ENCODE measurements at places on chromosomes 7 and 10.

GRCh38 chr10:3122486-3123205 lies 49.9 kb downstream of the PITRM1 start:
- no peak for DNase-seq

- DNase-seq, result no peak
Observed at GRCh38 chr7:42053834-42054233, 183.2 kb downstream of the GLI3 start.

GRCh38 chr7:82690929-82691328 lies 247.4 kb upstream of the CACNA2D1 start:
- DNase-seq, result no peak

GRCh38 chr7:36473454-36474282 lies 84.0 kb downstream of the ANLN start:
- DNase-seq, result no peak

DNA sequence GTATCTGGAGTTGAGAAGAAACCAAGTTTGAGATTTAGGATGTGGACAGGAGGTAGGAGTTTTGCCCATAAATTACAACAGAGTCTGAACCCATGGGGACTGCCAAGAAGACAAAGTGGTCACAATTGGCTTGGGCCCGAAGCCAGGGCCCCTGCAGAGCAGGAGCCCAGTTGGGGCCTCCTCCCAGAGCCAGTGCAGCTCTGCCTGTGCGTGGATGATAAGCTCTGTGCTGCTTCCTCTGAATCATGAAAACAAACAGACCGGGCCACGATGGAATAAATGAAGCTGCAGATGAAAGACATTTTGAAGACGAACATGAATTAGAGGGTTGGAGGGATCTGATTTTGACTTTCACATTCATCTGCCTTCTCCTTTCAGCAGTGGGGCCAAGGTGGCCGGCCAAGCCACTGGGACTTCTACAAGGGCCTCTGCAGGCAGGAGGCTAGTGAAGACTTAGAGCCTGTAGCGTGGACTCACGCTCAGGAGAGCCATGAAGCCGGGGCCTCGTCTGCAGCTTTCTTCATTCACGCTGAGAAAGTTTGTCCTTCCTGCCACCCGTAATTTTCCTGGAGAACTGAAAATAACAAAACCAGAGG lies 156.8 kb upstream of the LYZL1 start:
- no peak for DNase-seq

DNA sequence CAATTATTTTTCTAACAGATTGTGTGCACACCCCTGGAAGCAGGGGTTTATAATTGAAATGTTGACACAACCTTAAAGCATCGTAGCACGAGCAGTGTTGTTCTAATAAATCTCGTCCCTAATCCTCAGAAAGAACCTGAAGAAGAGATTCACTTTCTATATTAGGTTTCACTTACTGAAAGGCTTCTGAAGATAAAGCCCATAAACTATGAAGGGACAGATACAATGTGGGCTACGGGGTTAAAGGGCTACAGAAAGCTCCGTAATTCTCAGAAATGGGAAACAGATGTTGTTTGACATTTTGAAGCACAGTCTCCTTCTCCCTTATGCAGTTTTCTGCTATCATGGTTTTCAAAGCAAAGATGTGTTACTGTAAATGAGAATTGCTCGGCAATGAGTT lies 479.6 kb downstream of the GATA3 start:
- DNase-seq, result no peak

DNA sequence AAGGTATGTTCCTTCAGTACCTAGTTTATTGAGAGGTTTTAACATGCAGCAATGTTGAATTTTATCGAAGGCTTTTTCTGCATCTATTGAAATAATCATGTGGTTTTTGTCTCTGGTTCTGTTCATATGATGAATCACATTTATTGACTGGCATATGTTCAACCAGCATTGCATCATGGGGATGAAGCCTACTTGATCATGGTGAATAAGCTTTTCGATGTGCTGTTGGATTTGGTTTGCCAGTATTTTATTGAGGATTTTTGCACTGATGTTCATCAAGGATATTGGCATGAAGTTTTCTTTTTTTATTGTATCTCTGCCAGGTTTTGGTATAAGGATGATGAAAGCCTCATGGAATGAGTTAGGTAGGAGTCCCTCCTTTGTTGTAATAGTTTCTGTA lies 204.0 kb upstream of the GNAI1 start:
- DNase-seq, result no peak

Measured in stimulated activated CD8-positive, alpha-beta memory T cell treated with anti-CD3 and anti-CD28 coated beads, Interleukin-4, amount 100 ng/mL, for 4 hours (primary cell).